ENCODE measurements at places on chromosomes 5 and 9.
A peak's percentile ranks its signal among the peaks of the same experiment; 100 is the strongest.

GRCh38 chr9:112097712-112098688 lies 77.1 kb downstream of the SUSD1 start:
- DNase-seq: no peak

- no peak for DNase-seq
Measured at GRCh38 chr5:37002176-37002751, 125.7 kb downstream of the NIPBL start.

DNA sequence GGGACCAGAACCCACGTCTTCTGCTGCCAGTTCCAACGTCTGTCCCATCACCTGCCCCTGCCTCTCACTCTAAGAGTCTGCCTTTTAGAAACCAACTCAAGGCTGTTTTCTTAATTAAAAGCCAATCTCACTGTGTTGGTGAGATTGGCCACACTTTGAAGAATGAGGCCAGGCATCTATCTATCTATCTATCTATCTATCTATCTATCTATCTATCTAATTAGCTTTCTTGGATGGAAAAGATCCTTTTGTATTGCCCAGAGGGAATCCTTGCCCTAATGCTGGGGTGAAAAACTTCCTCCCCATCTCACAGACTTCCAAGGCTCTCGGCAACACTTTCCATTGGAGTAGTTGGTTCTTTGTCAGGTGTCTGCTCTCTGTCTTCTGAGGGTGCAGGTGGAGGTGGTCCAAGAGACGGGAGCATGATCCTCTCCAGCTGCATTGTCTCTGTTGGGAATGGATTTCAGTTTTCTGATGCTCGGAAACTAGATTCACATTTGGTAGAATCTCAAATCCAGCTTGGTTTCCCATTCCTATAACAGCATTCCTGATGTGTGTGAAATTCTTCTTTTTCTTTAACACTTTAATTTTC lies 57.9 kb downstream of the GALNT12 start:
- no peak for DNase-seq

GRCh38 chr9:36118706-36119105 lies 17.8 kb upstream of the GLIPR2 start:
- no peak for DNase-seq

DNA sequence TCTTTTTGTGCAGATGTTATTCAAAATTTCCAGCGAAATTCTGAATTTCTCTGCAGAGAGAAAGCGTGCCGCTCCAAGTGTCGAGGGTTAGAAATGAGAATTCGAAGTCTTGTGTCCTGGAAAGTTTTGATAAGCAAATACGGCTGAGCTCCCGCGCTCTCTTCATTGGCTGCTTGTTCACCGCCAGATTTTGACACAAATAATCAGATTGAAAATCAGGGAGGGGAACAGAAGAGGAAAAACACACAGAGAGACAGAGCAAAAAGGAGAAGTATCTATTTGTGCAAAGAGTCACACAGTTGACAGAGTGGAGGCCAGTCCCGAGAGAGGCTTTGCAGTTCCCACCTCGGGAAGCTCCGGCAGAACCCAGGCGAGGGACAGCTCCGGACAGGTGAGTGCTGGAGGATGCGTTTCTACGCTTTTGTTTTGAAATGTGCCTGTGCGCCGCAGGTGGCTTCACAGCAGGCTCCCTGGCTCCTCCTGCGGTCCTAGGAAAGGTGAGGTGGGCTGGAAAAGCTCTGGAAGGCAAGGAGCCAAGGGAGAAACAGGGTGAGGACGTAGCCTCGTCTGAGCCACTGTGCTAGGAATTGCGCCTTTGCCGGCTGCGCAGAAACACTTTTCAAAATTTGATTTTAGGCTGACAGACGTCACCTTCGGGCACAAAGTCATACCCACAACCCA lies at the start of gene GFI1B:
GFI1B (plus strand) TSS at position 244 of the 681 bp plus-strand sequence. CDS start 7,985 bp downstream, outside the sequence.
- no peak for DNase-seq

- DNase-seq: no peak
Measured at GRCh38 chr5:61441742-61442141, 109.7 kb downstream of the ZSWIM6 start.

DNA sequence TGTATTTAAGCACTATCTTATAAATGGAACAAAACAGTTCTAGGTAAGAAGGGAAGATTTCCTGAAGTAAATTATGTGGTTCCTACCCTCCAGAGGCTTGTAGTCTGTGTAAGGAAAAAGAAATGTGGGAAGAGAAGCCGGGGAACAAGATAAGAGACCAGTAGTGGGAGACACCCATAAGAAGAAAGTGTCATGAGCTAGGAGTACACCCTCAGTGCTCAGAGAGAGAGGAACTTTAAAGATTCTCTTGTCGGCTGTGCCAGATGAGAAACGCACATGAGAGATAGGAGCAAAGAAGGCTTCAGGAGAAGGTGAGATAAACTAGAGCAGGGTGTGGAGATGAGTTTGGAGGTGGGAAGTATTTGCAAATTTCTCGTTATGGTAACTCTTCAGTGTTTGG lies 18.1 kb downstream of the SLC36A1 start:
- DNase-seq: no peak

GRCh38 chr5:111997711-111998110 lies 240.7 kb upstream of the NREP start:
- no peak for DNase-seq

DNA sequence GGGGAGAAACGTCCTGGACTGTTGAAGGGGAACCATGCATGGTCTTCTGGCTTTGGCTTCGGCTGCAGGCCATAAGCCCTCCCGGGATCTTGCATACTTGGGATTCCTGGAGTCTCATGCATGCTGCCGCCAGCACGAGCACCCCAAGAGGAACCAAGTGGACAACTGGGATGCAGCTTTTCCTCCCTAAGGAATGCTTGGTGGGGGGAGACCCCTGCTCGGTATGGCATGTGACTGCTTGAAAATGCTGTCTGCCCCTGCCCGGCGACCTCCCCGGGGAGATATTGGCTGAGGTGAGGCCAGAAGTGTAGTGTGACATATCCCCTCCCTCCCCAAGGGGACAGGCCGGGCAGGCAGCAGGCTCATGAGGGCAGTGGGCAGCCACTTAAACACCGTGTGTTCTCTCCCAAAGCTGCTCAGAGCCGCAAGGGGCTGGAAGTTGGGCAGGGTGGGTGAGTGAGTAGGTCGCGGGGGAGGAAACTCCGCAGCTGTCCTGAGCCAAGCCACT lies 15.7 kb downstream of the TMEM171 start:
- no peak for DNase-seq

- DNase-seq: no peak
Measured at GRCh38 chr5:6251565-6252102, 126.7 kb downstream of the MED10 start.

DNA sequence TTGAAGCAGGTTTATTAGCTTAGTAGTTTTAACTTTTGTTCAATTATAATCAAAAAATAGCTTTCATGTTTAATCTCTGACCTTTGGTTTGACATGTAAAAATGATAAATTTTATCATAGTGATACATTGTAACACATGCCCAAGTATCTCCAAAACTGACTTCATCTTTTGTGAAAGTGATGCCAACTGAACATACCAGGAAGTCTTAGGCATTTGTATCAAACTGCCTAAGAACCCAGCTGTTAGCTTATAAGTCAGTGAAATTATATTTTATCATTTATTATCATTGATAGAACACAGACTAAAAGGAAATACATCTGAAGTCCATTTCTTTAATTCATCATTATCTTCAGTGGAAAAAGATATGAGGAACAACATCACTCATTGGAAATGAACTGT lies 39.1 kb downstream of the NIPBL start:
- no peak for DNase-seq

- peak; percentile 9 for DNase-seq
Measured at GRCh38 chr5:181058786-181059296, 18.8 kb downstream of the BTNL9 start.

DNA sequence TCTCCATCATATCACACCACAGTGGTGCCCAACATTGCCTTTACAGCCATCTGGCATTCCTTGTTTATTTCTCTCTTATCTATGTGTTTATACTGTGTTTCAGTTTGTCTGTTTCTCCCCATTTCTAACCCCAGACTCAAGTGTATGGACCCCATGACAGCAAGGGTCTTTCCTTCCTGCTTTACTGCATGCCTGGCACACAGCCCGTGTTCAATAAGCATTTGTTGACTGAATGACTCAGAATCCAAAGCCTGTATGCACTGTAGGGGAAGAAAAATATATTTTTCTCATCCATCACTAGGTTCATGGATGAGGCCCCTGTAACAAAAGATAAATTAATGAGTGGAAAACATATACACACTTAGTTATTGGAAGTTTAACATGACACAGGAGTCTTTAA lies 190.8 kb upstream of the SEMA6A start:
- DNase-seq: no peak

Data from coronary artery (tissue), 2 donors.